ENCODE measurements at places on chromosomes 2 and 18.

- no peak for DNase-seq
These were observed 207.2 kb downstream of the SLC8A1 start for GRCh38 chr2:40244675-40245074.

DNA sequence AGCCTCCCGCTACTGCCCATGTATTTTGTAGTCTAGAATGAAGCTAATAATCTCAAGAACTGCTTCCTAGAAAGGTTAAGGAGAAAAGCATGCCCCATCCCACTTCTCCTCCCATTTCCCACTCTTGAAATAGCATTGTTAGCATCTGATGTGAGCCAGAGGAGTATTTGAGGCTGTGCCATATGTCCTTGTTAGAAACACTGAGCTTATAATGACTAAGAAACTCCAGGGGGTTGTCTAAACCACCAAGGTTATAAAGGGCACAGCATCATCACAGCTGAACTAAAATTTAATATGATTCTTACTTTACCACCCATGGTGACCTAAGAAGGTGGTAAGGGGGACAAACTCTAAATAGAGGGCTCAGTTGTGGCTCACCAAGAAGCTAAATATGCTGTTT is 16.6 kb downstream of the TSPYL6 start:
- no peak for DNase-seq

- DNase-seq, result no peak
These were observed 151.8 kb downstream of the HDAC4 start for GRCh38 chr2:239249048-239249447.

DNA sequence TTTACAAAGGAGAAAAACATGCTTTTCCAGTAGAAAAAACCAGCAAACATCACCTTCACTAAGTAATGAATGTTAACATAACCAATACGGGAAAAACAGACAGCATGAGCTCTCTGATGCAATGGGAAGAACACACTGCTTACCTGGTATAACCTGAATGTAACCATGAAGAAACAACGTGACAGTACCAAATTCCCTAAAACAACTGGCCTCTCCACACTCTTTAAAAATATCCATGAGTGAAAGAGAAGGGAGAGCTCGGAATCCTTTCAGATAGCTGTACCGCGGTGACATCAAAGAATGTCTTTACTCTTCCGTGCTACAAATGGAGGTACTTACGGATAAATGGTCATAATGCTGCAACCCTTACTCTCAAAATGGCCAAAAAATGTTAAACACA is 32.1 kb downstream of the SAP130 start:
- no peak for DNase-seq

GRCh38 chr18:30088238-30089015 is 954.1 kb downstream of the DSC3 start:
- no peak for DNase-seq

- no peak for DNase-seq
These were observed 11.7 kb downstream of the LYPD6B start for GRCh38 chr2:149050188-149050587.

- DNase-seq, result no peak
These were observed 17.1 kb downstream of the KRCC1 start for GRCh38 chr2:88038263-88039105.

GRCh38 chr18:23929362-23929930 is 85.1 kb upstream of the TTC39C start:
- no peak for DNase-seq

DNA sequence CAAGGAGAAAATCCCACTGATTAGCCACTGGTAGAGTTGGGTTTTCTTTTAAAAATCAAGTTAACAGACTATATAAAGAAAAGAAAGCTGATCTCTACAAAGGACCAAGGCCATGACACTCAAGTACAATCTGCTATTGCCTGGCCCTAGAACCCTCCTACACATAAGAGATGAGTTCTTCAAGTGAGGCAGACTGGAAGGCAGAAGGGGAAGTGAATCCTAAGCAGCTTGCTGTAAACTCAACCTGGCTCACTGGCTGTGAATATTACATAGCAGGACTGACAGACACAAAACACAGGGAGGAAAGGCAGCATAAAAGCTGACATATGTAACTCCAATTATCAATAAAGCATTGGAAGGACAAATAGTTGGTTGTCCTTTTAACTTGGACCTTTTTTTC is 65.4 kb downstream of the TRIP12 start:
- DNase-seq, result no peak

DNA sequence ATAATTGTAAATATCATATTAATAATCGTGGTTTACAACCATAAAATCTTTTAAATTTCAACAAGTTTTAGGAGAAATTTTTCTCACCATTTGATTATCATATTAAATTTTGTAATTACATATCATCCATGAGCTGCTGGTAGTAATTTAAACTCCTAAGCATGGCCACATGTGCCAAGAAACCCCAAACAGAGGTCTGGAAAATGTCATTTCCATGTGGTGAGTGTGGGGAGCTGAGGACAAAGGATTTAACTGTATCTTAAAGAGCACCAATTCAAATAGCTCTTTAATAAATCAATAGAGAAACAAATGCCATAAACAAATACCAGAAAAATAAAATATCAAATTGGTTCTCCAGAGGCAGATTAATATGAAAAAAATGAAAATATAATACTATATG is 26.3 kb downstream of the PSME4 start:
- DNase-seq, result no peak
